ENCODE measurements at places on chromosomes 5 and 9. TPM values are rescaled to one million over a fixed set of nuclear protein-coding genes. Genes with fewer than 3 reads are reported as not detected.

DNA sequence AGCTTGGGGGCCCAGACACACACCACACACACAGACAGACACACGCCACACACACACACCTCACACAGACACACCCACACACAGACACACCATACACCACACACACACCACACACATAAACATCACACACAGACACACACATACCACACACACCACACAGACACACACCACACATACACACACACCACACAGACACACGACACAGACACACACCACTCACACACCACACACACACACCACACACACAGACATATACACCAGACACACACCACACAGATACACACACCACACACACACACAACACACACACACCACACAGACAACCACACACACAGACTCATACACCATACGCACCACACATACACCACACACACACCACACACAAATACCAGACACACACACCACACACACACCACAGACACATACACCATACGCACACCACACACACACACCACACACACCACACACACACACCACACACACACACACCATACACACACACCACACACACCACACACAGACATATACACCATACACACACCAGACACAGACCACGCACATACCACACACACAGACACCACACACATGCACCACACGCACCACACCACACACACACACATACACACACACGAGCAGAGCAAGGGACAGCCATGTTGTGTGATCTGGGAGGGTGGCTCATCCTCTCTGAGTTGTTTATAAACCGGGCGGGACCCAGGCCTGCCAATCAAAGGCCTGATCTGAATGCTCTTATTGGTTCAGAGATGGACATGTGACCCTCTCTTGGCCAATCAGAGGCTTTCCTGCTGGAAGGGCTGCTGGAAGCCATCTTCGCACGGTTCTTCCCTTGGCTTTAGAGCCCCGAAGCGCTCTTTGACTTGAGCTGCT, 148.3 kb downstream of the GAPVD1 start:
- DNase-seq, result no peak

- no peak for DNase-seq
Observed at GRCh38 chr9:135801070-135801469, 99.1 kb downstream of the KCNT1 start.

DNA sequence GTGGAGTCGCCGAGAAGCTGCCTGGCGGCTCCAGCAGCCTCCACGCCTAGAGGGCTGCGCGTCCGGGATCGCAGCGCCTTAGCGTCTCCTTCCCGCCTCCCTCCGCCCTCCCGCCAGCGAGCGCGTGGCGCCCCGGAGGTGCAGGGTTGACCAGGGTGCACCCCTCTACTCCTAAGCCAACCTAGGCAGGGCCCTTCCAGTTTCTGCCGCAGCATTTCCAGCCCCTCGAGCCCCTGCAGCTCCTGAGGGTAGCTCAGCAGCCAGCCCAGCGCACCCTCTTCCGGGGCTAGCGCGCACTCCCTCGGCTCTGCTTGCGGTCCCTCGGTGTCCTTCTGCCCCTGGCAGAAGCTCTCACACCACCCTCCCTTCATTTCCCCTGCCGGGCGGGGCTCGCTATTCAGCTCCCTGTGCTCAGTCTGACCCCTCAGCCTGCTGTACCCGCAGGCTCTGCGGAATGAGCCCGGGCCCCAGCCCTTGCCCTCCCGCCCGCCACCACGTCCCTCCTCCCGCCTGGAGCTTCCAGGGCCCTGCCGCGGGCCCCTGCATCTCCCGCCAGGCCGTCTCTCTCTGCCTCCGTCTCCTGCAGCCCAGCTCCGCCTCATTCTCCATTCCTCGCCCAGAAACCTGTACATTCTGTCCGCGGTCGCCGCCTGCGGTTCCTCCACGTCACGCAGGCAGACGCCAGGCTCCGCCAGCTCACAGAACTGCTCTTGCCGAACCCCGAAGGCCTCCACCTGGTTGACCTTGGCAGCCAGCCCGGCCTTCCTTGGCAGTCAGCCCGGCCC, 61.8 kb downstream of the SPATA31C2 start:
- no peak for DNase-seq

- DNase-seq, result no peak
Observed at GRCh38 chr5:64163746-64164145, 1.9 kb upstream of the RNF180 start.

DNA sequence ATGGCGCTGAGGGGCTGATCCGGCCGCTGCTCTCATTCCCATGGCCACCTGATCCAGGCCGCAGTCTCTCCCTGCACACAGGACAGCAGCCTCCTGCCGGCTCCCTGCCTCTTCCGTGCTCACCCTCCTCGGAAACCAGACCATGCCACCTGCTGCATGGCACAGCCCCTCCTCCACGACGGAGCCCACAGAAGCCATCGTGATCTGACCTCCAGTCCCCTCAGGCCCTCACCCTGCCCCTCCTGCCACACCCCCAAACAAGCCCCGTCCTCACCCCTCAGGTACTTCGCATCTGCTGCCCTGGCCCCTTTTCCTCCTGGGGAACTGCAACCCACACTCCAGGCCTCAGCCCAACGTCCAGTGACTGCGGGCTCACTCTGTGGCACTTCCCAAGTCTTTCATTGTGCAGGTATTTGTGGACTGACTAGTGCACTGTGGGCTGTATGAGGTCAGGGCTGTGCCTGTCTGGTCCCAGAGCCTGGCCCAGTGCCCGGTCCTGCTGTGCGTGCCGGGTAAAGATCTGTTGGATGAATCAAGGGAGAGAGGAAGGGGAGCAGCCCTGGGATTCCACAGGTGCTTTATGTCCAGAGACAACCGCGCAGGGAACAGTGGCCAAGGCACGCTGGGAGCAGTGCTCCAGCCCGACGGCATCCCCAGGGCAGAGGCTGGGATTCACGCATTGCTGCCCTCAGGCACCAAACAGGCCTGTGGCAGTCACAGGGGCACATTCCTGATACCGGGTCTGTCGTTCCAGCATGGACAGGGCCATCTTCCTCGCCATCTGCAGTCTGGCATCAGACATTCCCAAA, 86.1 kb downstream of the ADAMTS2 start:
- no peak for DNase-seq

- no peak for DNase-seq
Observed at GRCh38 chr9:109590966-109591365, 92.9 kb upstream of the PTPN3 start.

DNA sequence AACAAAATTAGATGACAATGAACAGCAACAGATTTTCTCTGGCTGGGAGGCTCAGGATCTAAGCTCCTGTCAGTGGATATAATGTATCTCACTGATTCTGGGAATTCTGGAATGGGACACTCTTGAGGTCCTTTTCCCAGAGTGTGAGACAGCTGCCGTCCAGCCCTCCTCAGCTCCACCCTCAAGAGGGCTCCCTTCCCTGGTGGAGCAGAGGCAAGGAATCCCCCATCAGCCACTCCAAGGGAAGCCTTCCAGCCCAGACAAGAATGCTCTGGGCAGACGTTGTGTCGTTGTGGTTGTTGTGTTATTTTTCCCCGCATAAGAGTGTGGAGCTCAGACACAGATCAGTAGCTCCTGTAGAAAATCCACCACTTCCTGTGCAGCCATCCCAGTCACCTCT, 47.7 kb upstream of the ATP10B start:
- DNase-seq, result no peak

- peak; percentile 42 for DNase-seq
Observed at GRCh38 chr5:169142264-169142970, 158.5 kb downstream of the SLIT3 start.

DNA sequence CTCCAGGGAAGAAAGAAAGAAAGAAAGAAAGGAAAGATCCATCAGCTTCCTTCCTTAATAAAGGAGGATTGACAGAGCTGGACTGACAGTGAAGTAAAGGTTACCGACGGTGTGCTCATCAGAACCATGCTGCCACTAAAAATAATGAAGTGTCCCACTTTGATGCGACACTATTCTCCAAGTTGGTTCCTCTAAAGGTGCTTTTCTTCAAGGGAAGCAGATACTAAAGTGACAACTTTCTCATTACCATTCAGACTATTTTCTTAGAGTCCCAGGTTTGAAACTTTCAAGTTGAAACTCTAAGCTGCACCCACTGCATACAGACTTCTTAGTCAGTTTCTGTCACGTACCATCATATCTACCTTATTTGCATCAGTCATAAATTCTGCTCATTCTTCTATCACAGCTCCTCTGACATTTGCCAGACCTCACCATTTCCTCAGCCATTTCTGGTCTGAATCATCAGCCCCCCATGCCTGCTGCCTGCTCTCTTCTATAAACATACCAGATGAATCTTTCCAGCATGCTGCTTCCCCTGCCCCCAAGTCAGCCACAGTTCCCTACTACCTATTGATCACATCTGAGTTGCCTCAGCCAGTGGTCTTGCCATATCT, 177.6 kb downstream of the DEPDC1B start:
- DNase-seq, result no peak

DNA sequence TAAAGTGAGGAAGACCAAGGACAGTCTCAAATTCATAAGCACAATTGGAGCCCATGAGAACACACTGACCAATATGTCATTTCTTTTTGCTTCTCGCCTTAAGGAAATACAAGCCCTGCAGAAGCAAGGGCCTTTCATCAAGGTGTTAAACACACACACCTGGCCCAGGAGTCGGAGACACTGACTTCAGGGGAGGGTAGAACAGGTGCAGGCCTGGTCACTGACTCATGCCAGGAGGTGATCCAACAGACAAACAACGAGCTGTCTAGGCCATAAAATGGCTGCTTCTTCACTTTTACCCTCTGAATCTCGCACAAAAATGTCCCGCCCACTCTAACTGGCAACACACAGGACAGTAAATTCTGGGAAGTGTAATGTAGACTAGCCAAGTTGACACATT, 62.7 kb downstream of the RGMB start:
- DNase-seq, result no peak

- DNase-seq, result no peak
Observed at GRCh38 chr5:16792598-16793275, 143.4 kb downstream of the MYO10 start.

DNA sequence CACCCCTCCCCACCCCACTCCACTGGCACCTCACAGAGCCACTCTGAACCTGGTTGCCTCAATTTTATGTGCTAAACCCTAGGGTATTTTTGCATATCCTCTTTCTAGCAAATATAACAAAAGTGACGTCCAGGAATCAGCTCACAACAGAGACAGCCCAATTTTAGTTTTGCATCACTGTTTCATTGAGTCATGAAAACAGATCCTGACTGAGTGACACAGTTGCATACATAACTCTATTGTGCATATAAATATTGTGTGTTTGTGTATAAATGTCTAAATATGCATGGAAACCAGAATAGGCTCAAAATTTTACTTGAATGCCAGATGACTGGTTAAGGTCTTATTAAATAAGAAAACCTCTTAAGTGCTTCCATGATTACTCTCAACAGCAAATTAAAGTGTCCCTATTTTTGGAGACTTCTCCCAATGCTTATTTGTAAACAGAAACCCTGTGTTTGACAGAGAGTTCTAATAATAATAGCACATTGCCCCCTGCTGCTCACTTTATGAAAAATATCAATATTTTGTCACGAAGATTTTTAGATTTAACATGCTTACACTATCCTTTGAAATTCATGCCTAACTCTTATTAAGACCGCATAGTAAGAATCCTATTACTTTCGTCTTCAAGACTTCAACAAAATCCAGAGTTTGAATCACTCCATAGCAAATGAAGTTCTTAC, 75.5 kb upstream of the PRRC1 start:
- DNase-seq, result no peak

GRCh38 chr5:102801371-102801770, 46.3 kb downstream of the PAM start:
- DNase-seq, result no peak

GRCh38 chr9:112705768-112706427, 12.0 kb downstream of the INIP start:
- no peak for DNase-seq

GRCh38 chr5:136042665-136043121, 13.9 kb downstream of the TGFBI start:
- DNase-seq, result no peak

DNA sequence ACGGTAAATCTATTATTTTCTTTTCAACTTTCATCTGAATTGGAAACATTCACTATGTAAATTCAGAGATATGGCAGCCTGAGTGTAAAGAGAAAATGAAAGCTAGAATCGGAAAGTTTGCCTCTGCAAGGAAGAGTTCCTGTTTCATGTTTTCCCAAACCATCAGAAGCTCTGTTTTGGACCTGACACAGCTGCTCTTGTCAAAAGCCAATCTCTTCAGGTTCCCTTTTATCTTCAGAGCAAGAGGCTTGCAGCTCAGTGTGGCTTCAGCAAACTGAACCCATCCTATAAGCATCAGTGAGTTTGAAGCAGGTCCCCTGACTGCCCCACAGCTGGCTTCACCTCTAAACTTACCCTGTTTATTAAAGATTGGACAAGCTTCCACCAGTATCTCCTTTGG, 1099.7 kb downstream of the DTWD2 start:
- no peak for DNase-seq

RGS14 gene
- total RNA-seq, result 2.2 TPM

PCDHB12 gene
- 0.67 TPM for total RNA-seq

SLC34A1 gene
- total RNA-seq, result not detected

STKLD1 gene
- total RNA-seq, result 1.1 TPM

CARD9 gene
- 0.86 TPM for total RNA-seq

CCDC180 gene
- total RNA-seq, result 0.24 TPM

KIF4B gene
- 0.10 TPM for total RNA-seq

ANKRD34B gene
- not detected for total RNA-seq

GHR gene
- 87.6 TPM for total RNA-seq

Measured in gastrocnemius medialis (tissue), 4 donors.